ENCODE measurements at places on chromosomes 11 and 22. TPM values are rescaled to one million over a fixed set of nuclear protein-coding genes. Genes with fewer than 3 reads are reported as not detected.

Gene OR52H1
- polyA plus RNA-seq, result not detected

Gene SAA4
- not detected for polyA plus RNA-seq

- DNase-seq, result no peak
Observed at GRCh38 chr11:38089726-38090125, 1491.7 kb upstream of the RAG2 start.

DNA sequence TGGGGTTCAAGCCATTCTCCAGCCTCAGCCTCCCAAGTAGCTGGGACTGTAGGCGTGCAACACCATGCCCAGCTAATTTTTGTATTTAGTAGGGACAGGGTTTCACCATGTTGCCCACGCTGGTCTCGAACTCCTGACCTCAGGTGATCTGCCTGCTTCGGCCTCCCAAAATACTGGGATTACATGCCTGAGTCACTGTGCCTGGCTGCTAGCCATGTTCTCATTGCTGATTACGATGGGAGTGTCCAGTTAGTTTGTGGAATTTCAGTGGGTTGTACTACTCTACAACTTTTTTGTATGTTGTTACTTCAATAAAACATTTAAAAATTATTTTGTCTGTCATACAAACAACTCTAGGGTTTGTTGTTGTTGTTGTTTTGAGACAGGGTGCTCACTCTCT, 4.8 kb upstream of the VPS11 start:
- DNase-seq, result no peak

- DNase-seq, result no peak
Observed at GRCh38 chr11:13928566-13929251, 33.8 kb upstream of the SPON1 start.

GRCh38 chr11:91199866-91200265, 977.0 kb upstream of the CHORDC1 start:
- no peak for DNase-seq

DNA sequence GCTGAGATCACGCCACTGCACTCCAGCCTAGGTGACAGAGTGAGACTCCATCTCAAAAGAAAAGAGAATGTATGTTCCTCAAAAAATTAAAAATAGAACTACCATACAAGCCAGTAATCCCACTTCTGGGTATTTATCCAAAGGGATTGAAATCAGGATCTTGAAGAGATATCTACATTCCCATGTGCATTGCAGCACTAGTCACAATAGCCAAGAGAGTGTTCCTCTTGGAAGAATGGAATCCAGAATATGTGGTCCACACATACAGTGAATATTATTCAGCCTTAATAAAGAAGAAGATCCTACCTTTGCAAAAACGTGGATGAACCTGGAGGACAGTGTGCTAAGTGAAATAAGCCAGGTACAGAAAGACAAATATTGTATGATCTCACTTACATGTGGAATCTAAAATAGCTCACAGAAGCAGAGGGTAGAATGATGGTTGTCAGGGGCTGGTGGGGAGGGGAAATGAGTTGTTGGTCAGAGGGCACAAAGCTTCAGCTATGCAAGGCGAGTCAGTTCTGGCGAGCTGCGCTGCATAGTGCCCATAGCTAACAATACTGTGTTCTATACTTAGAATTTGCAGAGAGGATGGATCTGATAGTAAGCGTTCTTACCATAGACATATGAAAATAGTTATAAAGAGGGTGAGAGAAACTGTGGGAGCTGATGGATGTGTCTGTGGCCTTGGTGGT, 32.1 kb downstream of the GRIK4 start:
- DNase-seq, result no peak

- peak; percentile 53 for DNase-seq
Observed at GRCh38 chr22:42269432-42270175, 849 bp downstream of the TCF20 start.
